Skeletal muscle cell (primary cell): ENCODE measurements at places on chromosomes 11 and 22.

DNA sequence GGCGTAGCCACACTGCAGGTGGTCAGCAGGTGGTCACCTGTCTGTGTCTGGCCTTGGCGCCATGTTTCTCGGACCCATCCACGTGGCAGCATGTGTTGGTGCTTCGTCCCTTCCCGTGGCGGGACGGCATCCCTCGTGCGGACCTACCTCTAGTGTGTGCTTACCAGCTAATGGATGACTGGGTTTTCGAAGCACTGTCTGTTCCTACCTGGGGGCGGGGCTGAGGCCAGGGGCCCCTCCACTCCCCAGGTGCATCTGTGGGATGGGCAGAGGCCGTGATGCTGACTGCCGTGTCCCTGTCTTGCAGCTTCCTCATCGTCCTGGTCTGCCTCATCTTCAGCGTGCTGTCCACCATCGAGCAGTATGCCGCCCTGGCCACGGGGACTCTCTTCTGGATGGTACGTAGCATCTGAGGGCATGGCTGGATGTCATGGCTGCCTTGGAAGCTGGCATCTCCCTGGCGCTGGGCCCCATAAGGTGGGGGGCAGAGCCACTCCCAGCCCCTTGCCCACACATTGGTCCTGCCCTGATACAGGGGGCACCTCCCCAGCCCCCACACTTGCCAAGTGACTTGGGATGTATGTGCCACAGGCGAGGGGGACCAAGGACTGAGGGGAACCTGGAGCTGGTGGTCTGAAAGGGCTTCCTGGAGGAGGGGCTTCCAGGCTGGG, 82.9 kb downstream of the KCNQ1 start:
- no peak for DNase-seq

GRCh38 chr11:88324562-88325345, 12.8 kb downstream of the CTSC start:
- DNase-seq = no peak

- no peak for DNase-seq
These were observed 31.7 kb downstream of the LIF start for GRCh38 chr22:30214703-30215407.

- DNase-seq = no peak
These were observed 27.5 kb downstream of the LINC01488 start for GRCh38 chr11:69508974-69509373.

GRCh38 chr11:47485107-47485506, 36.2 kb upstream of the RAPSN start:
- DNase-seq = no peak

DNA sequence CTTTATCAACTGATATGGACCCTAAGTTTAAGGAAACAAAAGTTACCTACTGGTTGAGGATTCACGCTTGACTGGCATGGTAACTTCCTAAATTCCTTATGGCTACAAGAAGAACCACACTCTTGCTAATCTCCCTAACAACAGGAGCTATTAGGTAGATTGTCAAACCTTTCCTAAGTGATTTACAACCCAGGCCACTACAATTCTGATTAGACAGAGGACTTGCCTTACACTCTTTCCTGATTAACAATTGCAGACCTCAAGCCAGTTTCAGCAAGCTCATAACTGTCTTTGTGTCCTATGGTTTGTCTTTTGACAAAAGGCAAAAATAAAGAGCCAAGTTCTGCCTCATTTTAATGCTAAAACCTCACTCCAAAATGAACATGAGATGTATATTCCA, 16.3 kb downstream of the OR52K2 start:
- DNase-seq = no peak

DNA sequence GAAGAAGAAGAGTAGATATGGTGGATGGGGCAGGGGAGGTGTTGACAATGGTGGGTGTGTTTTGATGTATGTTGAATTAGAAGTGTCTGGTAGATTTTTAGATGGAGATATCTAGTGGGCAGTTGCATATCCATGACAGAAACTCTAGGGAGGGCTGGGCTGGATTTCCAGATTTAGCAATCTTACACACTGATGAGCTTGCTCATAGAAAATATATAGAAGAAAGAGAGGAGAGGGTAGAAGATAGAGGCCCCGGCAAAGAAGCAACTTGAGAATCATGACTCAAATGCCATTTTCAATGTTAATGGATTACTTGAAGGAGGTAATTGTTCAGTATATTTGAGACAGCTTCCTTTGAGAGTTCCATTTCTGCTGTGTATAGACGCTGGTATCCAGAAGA, 8.2 kb downstream of the REXO2 start:
- no peak for DNase-seq

- DNase-seq = no peak
These were observed 844.7 kb upstream of the CCDC90B start for GRCh38 chr11:84130646-84131427.

DNA sequence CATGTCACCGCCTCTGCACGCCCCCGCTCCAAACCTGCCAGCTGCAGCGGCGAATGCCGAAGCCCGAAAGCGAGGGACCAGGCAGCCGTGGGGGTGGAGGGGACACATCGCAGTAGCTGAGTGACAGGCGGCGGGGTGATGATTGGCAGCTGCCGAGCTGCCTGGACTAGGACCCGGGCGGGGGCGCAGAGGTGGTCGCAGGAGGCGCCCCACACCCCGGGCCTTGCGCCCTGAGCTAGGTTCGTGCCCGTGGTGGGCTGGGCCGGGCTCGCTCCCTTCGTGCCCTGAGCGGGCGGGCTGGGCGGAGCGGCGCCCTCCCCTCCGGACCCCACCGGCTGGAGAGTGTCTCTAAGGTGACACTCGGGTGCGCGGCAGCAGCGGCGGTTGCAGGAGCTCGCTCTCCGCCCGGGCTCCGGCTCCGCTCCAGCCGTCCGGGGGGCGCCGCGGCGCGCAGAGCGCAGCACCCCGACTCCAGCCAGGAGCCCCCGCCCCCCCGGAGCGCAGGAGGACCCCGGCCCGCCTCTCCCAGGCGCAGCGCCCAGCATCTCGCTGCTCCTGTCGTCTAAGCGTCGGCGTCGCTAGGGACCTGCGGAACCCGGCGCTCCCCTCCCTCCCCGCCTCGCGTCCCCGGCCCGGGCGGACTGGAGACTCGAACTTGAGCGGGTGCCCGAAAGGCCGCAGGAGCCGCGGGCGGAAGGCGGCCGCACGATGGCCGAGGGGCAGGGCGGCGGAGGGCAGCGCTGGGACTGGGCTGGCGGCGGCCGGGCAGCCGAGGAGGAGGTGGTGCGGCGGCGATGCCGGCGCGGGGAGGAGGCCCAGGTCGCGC, 14.5 kb upstream of the DGKZ start:
- DNase-seq = no peak

- no peak for DNase-seq
These were observed 144.7 kb upstream of the LMO1 start for GRCh38 chr11:8408151-8408941.

GRCh38 chr11:74037309-74037708, 28.4 kb upstream of the UCP3 start:
- DNase-seq = no peak

DNA sequence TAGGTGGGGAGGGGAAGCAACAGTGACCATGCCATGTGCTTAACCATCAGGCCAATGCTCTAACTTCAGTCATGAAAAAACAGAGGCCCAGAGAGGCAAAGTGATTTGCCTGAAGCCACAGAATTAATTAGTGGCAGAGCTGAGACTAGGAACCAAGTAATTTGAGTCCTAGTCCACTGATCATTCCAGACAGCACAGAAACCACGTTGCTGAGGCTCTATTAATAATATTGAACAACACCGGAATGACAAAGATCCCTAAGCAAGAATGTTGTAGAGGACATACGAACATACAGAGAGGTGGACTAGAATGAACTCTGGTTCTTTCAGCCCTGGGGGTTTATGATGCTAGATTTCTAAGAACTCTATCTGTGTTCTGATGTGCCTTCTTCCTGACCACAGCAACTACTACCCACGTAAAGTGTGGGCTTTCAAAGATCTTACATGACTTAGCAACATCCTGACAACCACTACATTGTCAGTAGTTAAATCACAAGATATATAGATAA, 92.3 kb downstream of the GAB2 start:
- DNase-seq = no peak

DNA sequence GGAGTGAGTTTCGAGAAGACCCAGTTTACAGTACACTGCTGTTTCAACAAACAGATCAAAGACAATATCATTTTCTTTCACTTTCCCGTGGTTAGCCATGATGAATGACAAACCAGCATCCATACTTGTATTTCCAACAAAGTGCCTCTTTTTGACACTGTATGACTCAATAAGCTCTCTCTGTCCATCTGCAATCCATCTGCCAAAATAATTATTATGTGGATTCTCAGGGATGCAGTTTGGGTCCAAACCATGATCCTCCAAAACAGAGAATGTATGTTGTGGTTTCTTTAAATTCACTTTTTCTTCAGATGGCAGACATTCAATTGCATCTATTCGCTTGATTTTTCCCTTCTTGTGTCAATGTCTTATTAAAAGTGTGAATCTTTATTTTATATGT, 37.8 kb upstream of the RASD2 start:
- DNase-seq = no peak

- DNase-seq = no peak
These were observed 9.9 kb downstream of the LINC01488 start for GRCh38 chr11:69491071-69492031.

GRCh38 chr11:130451231-130452019, 3.0 kb downstream of the ADAMTS15 start:
- DNase-seq = no peak

DNA sequence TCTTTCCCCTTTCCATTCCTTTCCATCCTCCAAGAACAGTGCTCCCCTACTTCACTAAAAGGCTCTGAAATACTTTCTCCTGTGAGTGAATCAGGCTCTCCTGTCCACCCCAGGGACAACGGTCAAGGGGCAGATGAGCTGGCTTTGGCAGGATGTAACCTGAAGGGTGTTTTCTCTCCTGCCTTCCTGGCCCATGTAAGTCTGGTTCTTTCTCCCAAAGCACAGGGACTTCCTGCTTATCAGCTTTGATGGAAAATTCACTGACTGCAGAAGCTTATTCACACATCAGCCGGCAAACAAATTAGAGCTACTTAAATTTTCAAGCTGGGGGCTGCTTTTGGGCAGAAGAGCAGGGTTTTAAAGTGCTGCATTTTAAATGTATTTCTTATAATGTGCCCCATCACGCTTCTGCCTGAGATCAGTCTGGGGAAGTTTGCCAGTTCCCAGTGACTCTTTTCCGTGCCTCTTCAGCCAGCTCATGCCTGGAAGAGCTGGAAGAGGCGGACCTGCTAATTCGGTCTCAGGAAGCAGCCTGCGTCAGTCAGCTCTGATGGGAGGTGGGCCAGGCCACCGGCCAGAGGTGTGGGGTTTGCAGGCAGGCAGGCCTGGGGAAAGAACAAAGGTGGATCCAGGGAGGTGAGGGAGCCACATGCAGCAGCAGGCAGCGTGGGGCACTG, 140.4 kb upstream of the TBCEL start:
- peak; percentile 12 for DNase-seq

- no peak for DNase-seq
These were observed 33.8 kb downstream of the RAB30 start for GRCh38 chr11:83037877-83038276.

GRCh38 chr22:47169801-47170140, 407.3 kb downstream of the TBC1D22A start:
- DNase-seq = no peak

- no peak for DNase-seq
These were observed 11.1 kb upstream of the RFPL1 start for GRCh38 chr22:29427176-29427760.

DNA sequence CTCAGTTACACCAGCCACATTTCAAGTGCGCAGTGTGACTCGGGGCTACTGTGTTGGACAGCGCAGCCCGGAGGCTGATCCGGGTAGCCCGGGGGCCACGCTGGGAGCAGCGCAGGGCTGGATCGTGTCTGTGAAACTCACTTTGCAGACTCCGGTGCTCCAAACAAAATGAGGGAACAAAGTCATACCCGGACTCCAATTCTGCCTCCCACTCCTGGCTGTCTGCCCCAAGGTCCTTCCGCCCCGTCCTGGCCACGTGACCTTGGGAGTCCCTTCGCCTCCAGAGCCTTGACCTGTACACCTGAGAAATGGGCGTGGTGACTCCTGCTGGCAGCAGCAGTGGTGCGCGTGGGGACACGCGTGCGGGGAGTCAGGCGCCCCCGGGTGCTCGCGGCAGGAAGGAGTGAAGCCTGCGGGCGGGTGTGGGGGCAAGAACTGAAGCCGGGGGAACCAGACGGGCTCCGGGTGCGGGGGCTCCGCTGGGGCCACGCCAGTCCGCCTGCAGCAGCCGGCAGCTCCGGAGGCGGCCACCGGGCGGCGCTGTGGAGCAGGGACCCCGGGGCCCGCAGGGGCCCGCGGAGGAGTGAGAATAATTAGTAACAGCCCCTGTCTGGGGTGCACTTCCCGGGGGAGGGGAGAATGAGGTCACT, 42.4 kb downstream of the KCNJ4 start:
- DNase-seq = no peak

DNA sequence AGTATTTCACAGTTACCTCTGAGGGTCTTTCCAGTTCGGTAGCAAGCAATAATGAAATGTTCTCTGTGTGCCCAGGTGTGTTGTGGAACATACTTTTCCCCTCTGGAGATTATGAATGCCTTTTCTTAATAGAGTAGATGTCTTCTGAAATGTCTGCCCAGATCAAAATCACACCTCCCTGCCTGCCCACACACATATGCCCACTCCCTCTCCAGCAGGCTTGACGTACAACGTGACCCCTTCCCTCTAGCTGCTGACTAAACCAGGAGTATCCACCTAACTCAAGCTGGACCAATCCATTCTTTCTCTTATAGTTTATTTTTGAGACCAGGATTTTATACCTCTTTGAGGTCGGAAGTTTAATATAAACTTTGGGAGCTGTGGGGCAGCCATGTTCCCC, 48.7 kb downstream of the ME3 start:
- DNase-seq = no peak

DNA sequence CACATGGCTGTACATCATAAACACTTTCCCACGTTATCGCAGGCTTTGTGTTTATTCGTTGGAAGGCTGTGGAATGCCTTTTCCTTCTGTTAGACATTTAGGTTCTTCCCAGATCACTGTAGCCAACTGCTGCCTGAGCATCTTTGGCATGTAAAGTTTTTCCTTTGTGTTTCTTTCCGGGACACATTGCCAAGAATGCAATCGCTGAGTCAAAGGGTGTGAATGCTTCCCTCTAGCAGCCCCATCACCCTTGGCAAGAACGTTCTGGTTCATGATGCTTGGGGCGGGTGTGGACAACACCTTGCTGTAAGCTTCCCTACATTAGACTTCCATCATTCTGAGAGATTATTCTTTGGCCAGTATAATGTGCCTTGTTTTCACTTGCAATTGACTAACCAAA, 136.2 kb downstream of the OSBP2 start:
- DNase-seq = peak; percentile 74

GRCh38 chr11:93324500-93324899, 6.0 kb upstream of the DEUP1 start:
- DNase-seq = no peak

- DNase-seq = no peak
These were observed 21.9 kb downstream of the HSPA8 start for GRCh38 chr11:123040111-123040432.
